Amniotic stem cell (primary cell): ENCODE measurements at places on chromosomes 5 and 9.

DNA sequence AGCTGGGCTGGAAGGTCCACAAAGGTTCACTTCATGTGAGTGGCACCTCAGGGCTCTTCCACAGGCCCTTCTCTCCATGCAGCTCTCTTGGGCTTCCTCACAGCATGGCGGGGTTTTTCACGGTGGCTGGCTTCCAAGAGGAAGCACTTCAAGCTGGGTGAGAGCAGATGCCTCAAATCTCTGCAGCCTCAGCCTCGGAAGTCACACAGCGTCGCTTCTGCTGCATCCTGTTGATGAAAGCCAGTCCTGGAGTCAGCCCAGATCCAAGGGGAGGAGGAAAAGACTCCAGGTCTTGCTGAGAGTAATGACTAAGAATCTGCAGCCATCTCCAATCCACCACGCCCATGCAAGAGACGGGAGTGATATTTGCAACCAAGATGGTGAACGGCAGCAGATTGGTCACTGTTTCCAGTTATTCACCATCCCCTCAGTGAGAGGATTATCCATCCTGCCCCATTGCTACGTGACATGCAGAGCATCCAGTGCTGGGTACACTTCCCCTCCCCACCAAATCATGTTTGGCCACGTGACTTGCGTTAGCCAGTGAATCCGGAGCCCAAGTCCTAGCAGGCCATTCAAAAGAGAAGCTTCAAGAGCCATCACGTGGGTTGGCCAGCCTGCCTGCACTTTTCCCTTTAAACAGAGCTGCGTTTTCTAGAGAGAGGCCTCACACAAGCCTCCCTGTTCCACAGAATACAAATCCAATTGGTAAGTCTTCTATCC, 173.9 kb downstream of the C9orf50 start:
- no peak for DNase-seq

GRCh38 chr9:35771943-35772342, 17.9 kb upstream of the MSMP start:
- no peak for DNase-seq

GRCh38 chr5:997711-998110, 10.9 kb upstream of the NKD2 start:
- DNase-seq, result no peak

DNA sequence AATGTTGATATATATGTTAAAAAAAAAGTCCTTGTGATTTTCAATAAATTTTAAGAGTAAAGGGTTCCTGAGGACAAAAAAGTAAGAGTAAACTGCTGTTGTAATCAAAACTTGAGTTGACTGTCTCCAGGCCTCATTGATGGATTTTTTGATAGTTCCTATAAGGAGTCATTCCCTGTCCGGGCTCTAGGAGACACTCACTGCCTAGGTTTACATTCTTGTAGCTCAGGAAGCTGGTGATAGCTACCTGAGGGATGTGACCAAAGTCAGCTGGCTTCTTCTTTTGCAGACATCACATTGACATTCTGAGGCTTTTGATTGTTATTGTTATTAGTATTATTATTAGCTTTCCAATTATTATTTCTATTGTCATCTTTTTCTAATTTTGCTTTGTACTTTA, 116.5 kb upstream of the FBXL7 start:
- peak; percentile 5 for DNase-seq

DNA sequence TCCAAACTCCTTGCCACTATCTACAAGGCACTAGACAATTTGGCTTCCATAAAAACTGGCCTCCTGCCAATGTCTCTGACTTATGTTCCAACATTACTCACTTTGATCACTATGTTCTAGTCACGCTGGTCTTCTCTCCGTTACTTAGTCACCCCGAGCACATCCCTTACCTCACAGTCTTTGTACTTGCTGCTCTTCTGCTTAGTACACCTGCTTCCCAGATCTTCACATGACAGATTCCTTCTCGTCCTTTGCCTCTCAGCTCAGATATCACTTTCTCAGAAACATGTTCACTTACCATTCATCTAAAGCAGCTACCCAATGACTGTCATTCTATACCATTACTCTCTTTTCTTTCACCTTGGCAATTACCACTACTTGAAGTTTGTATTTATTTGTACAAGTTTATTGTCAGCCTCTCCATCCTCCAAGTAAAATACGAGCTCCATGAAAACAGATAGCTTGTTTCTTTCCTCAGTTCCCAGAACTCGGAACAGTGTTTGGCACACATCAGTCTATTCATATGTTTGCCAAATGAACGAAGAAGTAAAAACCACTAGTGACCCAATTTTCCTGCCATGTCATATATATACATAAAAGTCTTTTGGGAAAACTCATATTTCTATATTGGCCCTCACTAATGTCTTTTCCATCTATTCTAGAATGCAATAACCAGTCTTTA, 5.9 kb upstream of the SLC22A5 start:
- DNase-seq, result peak; percentile 76

DNA sequence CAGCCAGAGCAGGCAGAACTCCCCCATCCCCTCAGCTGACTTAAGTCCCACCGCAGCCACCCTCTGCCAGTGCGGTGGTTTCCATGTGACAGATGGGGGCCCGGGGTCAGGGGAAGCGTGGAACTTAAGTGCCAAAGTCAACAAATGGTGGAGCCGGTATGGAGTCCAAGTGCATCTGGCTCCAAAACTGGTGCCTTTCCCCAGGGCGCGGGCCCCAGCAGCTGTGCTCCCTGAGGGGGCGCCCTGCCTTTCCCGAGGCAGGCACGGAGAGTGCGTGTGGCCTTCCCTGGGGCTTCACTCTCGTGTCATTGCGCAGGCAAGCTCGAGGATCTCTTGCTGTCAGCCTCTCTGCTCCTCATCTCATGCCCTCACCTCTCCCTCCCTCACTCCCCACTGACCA, 33.8 kb downstream of the SLC46A2 start:
- DNase-seq, result no peak

DNA sequence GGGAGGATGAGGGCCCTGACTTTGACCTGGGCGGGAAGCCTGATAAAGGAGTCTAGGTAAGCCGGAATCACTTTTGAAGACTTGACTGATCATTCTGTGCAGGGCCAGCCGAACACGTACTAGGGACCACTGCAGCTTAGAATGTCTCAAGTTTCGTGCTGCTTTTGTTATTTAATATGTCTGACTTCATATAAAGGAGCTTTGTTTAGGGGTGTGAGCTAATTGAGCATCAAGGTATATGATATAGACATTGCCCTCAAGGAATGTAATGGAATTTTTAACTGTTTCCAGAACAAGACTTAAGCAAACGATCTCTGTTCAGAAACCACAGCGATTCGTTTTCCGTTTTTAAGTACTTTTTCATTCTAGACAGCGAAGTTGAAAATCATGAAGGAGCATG, 173.0 kb downstream of the SEMA6A start:
- no peak for DNase-seq

GRCh38 chr9:131091352-131091992, 4.9 kb upstream of the AIF1L start:
- no peak for DNase-seq

GRCh38 chr5:67644221-67644920, 447.8 kb upstream of the CD180 start:
- DNase-seq, result no peak

DNA sequence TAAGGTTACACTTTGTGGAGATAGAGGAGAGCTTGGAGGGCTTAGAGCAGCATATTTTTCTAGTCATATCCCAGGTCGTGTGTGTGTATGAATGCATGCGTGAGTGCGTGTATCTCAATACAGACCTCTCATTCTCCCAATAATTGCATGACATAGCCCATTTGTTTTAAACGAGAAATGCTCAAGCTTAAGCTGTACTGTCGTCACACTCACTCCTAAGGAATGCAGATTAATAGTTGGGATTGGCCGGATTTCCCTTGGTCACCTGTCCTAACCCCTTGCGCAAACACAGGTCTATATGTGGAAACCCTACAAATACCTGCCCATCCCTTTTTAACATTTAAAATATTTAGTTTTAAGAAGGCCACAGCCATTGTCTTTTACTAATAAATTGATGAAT, 165.8 kb downstream of the SEMA5A start:
- DNase-seq, result no peak

GRCh38 chr5:2430606-2431005, 320.9 kb downstream of the IRX2 start:
- DNase-seq, result no peak

- no peak for DNase-seq
Observed at GRCh38 chr5:81164936-81165335, 68.2 kb upstream of the CKMT2 start.
